GM23248 (cell line): ENCODE measurements at places on chromosomes 11 and 22. TPM values are rescaled to one million over a fixed set of nuclear protein-coding genes. Genes with fewer than 3 reads are reported as not detected.

- peak; percentile 78 for DNase-seq
Measured at GRCh38 chr22:31148953-31149627, 8.8 kb upstream of the PLA2G3 start.

DNA sequence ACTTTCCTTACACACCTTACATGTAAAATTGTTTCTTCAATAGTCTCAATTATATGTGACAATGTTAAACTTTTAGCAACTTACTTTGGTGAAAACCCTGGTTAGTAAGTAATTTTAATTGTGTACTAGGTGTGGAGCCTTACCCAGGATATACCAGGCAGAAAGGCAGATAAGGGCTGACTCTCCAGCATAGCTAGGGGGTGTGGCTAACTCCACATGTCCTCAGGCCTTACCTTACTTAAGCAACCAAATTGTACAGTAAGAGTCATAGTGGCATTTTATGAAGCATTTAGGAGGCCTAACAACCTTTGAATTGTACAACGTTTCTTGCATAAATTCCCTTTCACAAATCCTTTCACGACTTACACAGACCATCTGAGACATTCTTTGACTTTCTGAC lies 118.2 kb upstream of the OR9Q1 start:
- DNase-seq = no peak

- no peak for DNase-seq
Measured at GRCh38 chr22:17065433-17065832, 19.4 kb upstream of the IL17RA start.

DNA sequence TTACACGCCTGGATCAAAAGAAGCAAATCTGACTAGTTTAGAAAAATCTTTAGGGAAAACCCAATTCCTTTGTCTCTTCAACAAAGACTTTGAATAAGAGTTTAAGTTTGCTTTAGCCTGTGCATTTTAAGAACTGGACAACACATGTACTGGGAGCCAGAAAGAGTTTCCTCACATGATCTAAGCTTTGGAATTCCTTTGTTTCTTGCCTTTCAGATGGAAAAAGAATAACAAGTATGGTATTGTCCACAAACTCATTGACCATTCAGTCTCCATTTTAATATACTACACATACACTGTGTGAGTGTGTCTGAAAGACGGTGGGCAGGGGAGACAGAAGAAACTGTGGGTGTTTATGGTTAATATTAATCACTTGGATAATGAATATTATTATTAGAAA lies 205.6 kb downstream of the MAML2 start:
- no peak for DNase-seq

GRCh38 chr22:50305393-50305922 lies 2.0 kb downstream of the PLXNB2 start:
- no peak for DNase-seq

DNA sequence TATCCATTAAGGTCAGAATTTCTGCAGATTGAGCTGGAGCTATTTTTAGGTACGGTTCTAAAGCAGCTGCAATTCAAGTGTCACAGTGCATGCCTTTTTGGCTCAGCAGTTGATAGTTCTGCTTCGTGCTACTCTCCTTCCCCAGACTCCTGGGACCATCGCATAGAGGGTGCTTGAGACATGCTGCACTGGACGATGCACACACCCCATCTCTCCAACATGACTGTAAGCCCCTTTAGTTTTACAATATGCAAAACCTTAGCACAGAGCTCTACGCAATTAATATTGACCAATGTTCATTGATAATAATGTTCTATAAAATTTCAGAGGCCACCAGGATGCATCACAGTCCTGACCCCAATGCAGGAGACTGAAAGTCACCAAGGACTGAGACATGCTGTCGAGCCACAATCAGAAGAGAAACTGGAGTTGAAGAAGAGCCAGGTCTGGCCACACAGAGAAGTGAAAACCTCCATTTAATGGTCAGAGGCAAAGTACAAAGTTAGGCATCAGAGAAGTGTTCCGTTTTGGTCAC lies 120.9 kb upstream of the ZC3H12C start:
- no peak for DNase-seq

DNA sequence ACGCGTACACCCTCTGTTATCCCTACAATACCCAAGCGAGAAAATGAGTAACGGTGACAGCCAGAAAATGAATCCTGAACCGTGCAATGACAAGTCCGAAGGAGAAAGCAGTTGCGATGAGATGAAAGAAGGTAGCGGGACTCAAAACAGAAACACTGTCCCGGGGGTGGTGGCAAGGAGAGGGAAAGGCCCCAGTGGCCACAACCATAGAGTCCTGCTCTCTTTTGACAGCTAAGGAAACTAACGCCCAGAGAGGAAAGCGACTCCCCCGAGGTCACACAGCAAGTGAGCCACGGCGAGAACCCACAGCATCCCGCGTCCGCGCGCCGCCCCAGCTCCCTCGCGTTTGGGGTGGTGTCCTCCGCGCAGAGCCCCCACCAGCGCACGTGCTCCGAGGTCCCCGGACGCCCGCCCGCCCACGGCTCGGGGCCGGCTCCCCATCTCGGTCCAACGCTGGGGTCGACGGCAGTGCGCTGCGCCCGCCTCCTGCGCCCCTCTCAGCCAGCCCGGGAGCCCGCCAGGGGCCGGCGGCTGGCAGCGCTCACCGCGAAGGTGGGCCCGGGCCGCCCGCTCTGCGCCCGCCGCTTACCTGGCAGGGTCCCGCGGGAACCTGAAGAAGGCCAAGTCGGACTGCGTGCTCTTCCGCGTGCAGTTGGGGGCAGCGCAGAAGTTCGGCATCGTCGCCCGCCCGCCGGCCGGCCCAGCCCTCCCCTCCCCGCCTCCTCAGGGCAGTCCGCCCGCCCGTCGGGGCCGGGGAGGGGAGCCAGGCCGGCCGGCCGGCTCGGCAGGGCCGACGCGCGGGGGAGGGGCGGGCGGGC lies 564 bp downstream of the THAP12 start:
- DNase-seq = peak; percentile 62

GRCh38 chr11:115535781-115536180 lies 31.6 kb upstream of the CADM1 start:
- no peak for DNase-seq

DNA sequence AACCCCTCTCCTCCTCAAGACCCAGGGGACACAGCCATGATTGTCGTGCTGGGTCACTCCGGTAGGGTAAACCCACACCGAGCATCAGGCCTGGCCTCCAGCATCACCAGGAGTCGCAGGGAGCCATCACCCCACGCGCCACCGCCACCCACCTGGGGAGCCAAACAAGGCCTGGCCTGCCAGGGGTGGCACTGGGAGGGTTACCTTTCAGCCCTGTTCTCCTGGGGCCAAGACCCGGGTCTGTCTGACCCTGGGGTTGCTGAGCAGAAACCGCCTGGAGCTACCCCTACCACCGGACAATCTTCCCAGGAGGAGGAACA lies 39.3 kb upstream of the NNMT start:
- DNase-seq = no peak

DNA sequence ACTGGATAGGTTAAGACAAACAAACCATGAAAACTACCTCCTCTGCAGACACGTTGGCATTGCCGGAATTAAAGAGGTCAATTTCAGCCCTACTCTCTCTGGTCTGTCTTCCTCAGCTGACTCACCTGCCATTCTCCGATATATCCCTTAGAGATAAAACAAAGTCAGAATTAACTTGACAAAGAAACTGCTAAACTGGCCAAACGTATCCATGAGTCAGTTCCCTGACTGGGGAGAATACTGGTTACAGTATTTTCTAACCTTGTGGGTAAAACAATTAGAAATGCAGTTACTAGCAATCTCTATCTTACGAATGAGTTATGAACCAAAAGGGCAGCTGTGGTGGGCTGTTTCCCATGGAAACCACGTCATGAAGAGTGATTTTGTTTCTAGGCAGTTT lies 96.2 kb downstream of the RDX start:
- DNase-seq = peak; percentile 54

DNA sequence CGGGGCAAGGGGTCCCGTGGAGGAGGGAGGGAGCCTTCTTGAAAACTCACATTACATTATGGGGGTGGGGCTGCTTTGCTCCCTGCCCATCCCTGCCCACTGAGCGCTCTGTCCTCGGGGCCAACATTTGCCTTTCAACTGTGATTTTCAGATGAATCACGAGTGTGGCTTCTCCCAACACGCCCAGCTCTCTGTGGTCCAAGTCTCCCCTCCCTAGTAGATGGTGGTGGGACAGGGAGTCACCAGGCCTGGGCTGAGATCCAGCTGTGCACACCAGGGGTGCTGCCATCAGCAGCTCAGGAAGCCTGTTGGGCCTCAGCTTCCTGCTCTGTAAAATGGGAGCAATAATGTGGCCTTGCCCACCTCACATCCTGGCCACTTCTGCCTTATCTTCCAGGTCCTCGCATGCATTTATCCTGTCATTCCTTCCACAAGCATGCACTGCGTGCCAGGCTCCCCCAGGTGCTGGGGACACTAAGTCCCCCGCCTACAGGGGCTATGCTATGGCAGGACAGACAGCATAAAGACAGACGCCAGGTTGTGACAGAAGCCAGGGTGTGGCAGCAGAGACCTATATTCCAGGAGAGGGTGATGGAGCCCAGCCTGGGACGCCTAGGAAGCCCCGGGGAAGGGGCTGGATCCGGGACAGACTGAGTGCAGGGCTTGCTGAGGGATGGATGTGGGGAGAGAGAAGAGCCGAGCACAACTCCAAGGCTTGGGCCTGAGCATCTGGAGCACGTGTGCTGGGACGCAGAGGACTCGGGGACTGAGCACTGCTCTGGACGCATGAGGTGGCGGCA lies 30.5 kb downstream of the NFAM1 start:
- DNase-seq = peak; percentile 23

DNA sequence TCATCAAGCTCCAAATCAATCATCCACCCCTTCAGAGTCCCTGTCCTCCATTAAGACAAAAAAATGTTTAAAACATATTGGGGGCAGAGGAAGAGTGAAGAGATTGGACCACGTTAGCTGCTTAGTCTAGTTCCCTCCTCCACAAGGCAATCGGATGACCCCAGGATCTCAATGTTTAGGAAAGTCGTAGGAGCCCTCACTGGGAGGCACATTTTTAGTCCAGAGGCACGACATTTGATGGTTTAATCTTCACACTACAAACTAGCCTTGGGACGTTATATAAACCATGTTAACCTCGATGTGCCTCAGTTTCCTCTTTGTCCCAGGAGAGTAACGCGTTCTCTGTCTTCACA lies 588 bp upstream of the FAT3 start:
- DNase-seq = no peak

GRCh38 chr11:35579557-35580396 lies 38.5 kb upstream of the FJX1 start:
- peak; percentile 94 for DNase-seq

DNA sequence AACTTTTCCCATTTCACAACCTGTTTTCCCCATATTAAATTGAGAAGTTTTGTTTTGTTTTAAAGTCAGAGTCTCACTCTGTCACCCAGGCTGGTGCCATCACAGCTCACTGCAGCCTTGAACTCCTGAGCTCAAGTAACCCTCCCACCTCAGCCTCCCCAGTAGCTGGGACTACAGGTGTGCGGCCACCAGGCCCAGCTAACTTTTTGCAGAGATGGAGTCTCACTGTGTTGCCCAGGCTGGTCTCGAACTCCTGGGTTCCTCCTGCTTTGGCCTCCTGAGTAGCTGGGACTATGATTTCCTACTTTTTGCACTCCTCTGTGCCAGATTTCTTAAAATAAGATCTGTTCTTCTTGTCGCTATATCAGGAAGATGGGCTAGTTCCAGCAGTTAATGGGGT lies 44.9 kb downstream of the GNB1L start:
- DNase-seq = no peak

DNA sequence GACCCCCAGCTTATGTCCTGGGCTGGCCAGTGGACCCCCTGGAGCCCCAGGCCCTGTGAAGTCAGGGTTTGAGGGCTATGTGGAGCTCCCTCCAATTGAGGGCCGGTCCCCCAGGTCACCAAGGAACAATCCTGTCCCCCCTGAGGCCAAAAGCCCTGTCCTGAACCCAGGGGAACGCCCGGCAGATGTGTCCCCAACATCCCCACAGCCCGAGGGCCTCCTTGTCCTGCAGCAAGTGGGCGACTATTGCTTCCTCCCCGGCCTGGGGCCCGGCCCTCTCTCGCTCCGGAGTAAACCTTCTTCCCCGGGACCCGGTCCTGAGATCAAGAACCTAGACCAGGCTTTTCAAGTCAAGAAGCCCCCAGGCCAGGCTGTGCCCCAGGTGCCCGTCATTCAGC lies 24.6 kb downstream of the CSF2RB start:
- no peak for DNase-seq

DNA sequence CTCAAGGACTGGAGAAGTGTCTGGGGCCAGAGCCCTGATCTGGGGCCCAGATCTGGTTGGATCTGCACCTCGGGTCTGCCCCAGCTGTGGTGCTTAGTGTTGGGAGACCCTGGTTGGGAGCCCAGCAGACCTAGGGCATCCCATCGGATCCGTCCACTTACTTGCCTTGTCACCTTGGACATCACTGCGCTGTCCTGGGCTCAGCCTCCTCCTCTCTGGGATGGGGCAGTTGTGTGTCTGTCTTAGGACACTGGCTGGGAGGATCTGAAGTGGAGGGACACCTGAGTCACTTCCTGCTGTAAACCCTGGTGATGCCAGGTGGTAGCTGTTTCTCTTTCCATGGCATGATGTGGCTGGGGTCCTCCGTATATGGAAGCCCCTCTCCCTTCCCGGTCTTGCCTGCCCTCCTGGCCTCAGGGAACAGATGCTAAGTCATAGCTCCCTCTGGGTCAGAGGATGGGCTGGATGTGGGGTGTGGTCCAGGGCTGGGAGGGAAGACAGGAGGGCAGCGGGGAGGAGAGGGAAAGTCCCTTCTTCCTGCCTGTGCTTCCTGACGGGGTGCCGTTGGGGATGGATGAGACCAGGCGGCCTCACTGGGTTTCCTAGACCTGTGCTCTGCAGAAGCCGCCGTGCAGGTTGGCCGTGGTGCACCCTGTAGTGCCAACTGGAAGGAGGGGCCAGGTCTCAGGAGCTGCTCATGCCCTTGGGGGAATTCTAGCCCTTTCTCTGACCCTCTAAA lies 12.1 kb upstream of the OMP start:
- DNase-seq = no peak

The NRGN gene
- 0.32 TPM in 1 of 2 replicates, not detected in the other for total RNA-seq

The SLC6A5 gene
- not detected in 2 replicates for total RNA-seq

The SMC1B gene
- total RNA-seq = 0.13 TPM in 1 of 2 replicates, not detected in the other

The TREH gene
- total RNA-seq = not detected in 2 replicates

The PARVG gene
- not detected in 2 replicates for total RNA-seq

The TSSK2 gene
- total RNA-seq = not detected in 2 replicates
